ENCODE measurements at places on chromosomes 1 and 21.

- no peak for DNase-seq
Measured at GRCh38 chr1:147185432-147185831, 13.2 kb upstream of the PRKAB2 start.

DNA sequence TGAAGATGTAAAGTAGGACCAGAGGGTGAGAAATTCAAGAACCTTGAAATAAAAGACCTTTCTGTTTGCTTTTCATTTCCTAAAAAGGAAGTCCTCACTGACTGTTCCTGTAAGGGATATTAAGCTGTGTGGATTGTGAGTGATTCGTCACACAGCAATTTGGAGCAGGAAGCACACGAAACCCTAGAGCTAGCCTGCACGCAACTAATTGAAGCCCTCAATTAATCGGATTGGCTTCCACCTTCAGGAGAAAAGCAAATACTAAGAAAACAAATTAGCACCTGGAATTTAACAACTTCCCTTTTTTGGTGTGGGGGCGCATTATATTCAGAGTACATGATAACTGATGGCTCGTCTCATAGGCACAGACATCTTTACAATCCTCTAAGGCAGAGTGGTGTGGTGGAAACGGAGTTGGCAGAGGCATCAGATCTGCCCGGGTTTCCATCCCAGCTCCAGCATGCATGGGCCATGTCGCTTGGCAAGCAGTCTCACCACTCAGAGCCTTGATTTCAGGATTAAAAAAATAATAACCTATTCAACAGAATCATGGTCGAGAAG is 95.2 kb downstream of the KCNJ15 start:
- DNase-seq: no peak

GRCh38 chr1:13892198-13892597 is 192.2 kb downstream of the PRDM2 start:
- no peak for DNase-seq

DNA sequence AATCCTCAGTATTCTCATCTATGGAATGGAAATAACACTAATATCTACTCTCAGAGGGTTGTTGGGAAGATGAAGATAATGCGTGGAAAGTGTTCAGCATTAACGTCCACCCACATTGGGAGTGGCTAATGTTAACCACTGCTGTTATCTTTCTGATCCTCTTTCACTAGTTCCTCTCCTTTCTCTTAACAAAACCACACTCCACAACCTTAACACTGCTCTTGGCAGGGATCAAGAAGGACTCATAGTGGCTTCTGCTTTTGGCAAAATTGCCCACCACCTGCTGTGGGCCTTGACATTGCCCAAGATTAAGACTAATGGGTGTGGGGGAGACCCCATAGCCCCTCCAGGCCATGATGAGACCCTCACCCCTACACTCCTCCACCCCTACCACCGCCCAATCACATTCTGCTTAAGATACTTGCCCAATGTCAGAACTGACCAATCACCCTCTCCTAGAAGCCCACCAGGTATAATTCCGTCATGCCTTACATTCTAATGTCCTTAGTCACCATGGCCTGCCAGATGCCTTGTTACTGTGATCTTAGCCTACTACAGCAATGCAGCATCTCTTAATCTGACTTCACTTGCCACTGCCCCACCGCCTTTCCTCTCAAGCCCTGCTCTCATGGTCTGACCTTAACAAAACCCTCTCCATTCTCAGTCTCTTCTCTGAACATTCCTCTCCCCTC is 27.1 kb downstream of the DHCR24 start:
- DNase-seq: no peak

DNA sequence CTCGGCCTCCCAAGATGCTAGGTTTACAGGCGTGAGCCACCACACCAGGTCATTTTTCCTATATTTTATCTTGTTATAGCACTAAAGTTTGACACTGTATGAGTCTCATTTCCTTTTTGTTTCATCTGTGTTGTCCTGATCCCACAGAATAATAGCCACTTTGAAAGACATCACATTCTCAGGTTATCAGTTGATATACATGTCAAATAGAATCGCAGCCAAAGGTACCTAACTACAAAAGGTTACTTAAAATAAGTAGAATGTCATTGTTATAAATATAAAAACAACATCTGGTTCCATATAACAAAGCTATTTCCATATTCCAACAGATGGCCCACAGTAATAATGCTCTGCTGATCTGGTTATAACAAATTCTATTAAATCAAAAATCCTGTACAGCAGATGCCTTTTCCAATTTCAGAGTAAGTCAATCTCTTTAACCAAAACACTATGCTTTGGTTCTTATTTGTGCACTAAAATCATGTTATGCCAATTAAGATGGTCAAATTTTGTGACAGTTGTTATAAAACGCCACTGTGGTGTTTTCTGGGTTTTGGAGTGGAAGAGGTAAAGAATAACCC is 6.0 kb downstream of the FOXJ3 start:
- DNase-seq: no peak
